Astrocyte of the hippocampus (primary cell): ENCODE measurements at places on chromosomes 12 and 14.
A peak's percentile ranks its signal among the peaks of the same experiment; 100 is the strongest.

DNA sequence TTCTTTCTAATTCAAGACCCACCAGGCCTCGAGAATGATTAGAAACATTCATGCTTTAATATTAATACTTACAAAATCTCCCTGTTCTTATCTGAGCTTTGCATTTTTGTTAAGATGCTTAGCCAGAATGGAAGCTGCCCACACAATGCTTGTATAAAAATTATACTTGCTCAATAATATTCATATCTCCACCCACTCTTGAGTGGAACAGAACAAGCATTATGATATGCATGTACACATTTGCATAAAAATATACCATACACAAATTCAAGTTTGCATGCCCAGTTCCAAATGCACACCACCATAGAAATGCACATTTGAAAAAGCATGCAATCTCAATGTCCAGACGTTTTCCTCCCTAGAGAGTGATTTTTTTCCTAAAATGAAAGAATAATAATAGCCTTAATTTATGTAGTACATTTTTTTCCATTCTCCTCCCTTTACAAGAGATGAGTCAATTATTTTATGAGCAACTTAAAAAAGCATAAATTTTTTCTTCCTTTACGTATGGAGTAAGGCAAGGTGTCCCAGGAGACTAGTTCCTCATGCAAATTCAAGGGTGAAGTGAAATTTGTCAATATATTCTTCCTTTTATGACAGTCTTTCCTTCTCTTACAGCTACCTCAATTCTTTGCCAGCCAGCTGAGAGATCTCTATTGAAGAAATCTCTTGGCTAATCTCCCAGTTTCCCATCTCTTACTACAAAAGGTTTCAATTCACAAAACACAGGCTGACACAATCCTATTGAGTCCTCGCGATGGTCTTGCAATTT, 313.1 kb upstream of the GARIN6 start:
- DNase-seq: no peak

DNA sequence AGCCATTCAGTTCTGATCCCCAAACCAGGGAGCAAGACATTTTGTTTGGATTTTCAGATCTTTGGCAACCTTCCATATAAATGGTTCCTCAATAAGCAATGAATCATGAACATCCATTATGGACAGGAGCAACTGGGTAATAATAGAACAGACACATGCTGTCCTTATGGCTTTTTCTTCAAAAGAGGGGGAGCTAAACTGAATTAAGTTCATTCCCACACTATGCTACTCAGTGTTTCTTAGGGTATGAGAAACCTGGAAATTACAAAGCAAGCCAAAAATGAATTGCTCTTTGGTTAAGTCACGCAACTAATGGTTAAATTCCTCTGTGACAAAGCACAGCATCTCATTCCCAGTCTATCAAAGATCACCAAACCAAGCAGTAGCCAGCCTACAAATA, 51.0 kb downstream of the PTGER2 start:
- peak; percentile 59 for DNase-seq

DNA sequence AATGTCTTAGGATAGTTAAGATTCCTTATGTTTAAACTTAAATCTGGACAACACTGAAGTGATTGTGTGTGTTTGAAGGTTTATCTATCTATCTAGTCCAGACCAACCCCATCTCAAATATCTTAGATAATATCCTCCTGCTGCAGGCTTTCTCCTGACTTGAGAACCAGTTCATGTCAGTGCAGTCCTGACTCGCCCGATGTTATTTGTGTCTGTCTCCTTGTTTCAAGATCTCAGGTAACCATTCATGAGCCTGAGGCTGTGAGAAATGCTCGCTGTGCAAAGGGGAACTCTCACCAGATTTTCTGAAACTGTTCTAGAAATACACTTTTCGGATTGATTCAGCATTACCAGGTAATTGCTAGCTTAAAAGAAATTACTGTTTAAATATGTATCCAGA, 356.2 kb downstream of the SNAPC1 start:
- no peak for DNase-seq

GRCh38 chr12:73598626-73599025, 939.0 kb upstream of the ATXN7L3B start:
- DNase-seq: peak; percentile 6

DNA sequence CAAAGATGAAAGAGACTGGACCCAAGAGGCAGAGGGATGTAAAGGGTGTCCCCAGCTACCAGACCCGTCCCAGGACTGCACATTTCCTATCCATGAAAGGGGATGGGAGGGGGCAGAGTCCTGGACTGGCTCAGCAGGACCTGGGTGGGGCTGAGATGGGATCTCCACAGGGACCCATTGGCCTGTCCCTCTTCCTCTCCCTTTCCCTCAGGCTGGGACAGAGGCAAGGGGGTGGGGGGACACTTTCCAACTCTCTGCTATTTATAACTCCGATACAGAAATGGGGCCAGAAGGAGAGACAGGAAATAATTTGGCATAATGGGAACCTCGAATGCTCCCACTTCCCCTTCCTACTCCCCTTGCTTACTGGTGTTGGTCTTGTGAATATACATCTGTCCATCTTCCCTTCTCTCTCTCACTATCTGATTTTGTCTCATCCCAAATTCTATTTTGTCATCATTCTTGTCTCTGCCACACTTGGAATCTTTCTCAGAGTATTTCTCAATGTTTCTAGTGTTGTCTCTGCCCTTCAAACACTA, 1.1 kb upstream of the ITGA7 start:
- no peak for DNase-seq
